ENCODE measurements at places on chromosomes 16 and 17. TPM values are rescaled to one million over a fixed set of nuclear protein-coding genes. Genes with fewer than 3 reads are reported as not detected.

The GRIN2C gene
- under 0.01 TPM for total RNA-seq

The SPNS3 gene
- not detected for total RNA-seq

The DRC3 gene
- total RNA-seq, result 0.97 TPM

The WIPF2 gene
- total RNA-seq, result 6.1 TPM

The ZNF624 gene
- 5.5 TPM for total RNA-seq

The GUCY2D gene
- total RNA-seq, result under 0.01 TPM

The RAB37 gene
- 0.32 TPM for total RNA-seq

The NDUFB10 gene
- total RNA-seq, result 156 TPM

The PLLP gene
- not detected for total RNA-seq

The DHX38 gene
- total RNA-seq, result 59.6 TPM

The TBC1D3E gene
- 0.32 TPM for total RNA-seq

The SRL gene
- total RNA-seq, result under 0.01 TPM

The HOXB7 gene
- 1.7 TPM for total RNA-seq

The ABI3 gene
- total RNA-seq, result 1.7 TPM

The KIAA0513 gene
- total RNA-seq, result 26.3 TPM

The BAIAP3 gene
- 0.32 TPM for total RNA-seq

The USP10 gene
- 53.1 TPM for total RNA-seq

The HS3ST3A1 gene
- total RNA-seq, result 15.5 TPM

The MAP2K6 gene
- 0.32 TPM for total RNA-seq

The CRAMP1 gene
- 10.3 TPM for total RNA-seq

The TANGO6 gene
- total RNA-seq, result 26.4 TPM

The ITGA2B gene
- total RNA-seq, result under 0.01 TPM

The PLCG2 gene
- 0.64 TPM for total RNA-seq

The CACNG5 gene
- total RNA-seq, result not detected

The CMTM4 gene
- total RNA-seq, result 20.7 TPM

The KRTAP4-6 gene
- not detected for total RNA-seq

The EFCAB3 gene
- not detected for total RNA-seq

The NGFR gene
- total RNA-seq, result under 0.01 TPM

The CNGB1 gene
- not detected for total RNA-seq

The KRTAP2-2 gene
- not detected for total RNA-seq

The PRSS36 gene
- under 0.01 TPM for total RNA-seq

The RPL23 gene
- 1,013 TPM for total RNA-seq

The TACO1 gene
- 35.8 TPM for total RNA-seq

The KRT9 gene
- total RNA-seq, result not detected

The G6PC3 gene
- 27.6 TPM for total RNA-seq

The VAT1L gene
- total RNA-seq, result 59.3 TPM

The MSLN gene
- 0.32 TPM for total RNA-seq

The PMP22 gene
- 38.0 TPM for total RNA-seq

The PIK3R5 gene
- under 0.01 TPM for total RNA-seq

The MT1E gene
- 21.6 TPM for total RNA-seq

The WFIKKN1 gene
- total RNA-seq, result under 0.01 TPM

The CCL8 gene
- total RNA-seq, result not detected

The C1QTNF1 gene
- total RNA-seq, result 28.3 TPM

The ADORA2B gene
- 50.5 TPM for total RNA-seq

The SLC5A11 gene
- not detected for total RNA-seq

The C1QL1 gene
- 0.43 TPM for total RNA-seq

The TCAP gene
- total RNA-seq, result not detected

The P2RX5 gene
- 0.32 TPM for total RNA-seq

The CCL15 gene
- not detected for total RNA-seq

The ARHGAP23 gene
- 53.8 TPM for total RNA-seq

The IL21R gene
- total RNA-seq, result 0.43 TPM

Measured in fibroblast of villous mesenchyme (primary cell).